ENCODE measurements at places on chromosomes 2 and 18.
A peak's percentile ranks its signal among the peaks of the same experiment; 100 is the strongest.

DNA sequence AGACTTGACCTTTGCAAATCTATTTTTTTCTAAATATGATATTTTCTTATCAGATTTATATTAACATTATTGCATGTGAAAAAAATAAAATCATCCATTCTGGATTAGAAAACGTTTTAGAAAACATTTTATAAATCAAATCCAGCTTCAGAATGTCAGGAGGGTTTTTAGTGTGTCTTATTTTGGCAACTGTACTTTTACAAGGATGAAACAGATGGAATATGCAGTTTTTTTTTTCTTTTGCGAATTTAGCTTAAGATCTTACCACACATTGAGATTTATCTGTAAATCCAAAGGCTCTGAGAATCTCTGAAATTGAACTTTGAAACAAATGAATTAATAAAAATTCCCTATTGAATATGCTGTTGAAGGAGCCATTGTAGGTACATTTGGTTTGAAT, 36.7 kb downstream of the FAM171B start:
- no peak for DNase-seq

GRCh38 chr2:109370399-109371035, 241.5 kb downstream of the SH3RF3 start:
- DNase-seq, result no peak

DNA sequence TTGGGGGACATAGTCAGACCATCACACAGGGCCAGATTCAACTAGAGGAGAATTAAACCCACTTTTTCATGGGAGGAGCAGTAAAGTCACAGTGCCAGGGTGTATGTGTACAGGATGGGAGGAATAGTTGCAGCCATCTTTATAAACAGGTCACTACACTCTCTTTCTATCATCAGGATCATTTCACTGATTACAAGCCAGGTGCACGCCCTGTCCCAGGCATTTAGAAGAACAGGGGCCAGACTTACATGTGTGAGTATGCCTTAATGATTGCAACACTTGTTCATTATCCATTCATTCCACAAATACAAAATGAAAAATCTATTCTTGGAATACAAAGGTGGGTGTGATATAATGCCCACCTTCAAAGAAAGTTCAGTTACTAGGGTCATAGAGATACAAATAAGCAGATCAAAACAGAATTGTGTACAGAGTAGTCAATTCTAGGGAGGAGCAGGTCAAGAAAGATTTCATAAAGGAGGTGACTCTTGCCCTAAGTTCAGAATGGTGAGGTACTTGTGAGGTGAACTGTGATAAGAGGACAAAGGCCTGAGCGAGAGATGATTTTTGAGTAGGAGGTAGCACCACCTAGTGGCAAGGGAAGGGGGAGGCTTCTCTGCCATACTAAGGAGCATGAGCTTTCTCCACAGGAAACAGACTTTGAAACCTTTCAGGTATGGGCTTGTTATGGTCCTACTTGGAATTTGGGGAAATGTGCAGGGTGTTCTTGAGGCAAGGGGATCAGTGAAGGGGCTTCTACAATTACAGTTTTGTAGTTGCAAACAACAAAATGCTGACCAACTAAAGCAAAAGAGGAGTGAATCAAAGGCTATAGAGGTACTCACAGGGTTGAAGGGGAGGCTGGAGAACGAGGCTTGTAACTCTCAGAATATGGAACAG, 156.3 kb downstream of the SUCLG1 start:
- DNase-seq, result peak; percentile 33

DNA sequence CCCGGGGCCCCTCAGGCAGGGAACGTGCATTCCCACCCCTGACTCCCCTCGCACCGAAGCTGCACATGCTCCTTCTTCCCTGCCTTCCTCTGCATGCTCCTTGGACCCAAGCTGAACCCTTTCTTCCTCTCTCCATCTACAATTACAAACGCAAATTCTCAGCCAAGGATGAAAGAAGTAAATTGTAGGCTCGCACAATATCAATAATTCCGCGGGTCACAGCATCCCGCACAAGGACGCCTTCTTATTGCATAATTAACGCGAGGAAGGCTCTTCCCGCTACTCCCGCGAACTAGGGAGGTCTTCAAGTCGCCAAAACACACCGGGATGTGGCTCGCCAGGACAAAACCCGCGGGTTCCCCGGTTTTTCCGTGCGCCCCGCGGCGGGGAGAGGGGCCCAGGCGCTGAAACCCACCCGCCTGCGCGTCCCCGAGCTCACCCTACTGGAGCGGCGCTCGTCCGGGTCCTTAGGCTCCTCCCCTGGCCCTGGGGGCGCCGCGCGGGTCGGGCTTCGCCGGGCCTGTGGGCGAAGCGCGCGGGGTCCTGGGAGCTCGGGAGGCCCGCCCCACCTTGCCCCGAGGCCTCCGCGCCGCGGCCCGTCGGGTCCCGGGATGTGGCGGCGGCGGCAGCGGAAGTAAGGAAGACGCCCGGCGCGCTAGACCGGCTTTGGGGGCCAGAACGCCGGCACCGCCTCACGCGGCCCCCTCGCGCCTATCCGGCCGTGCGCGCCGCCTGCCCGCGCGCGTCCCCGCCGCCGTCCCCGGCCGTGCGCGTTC, at the start of gene CHST10:
Gene CHST10 (minus strand): TSS at position 734 of the 776 bp plus-strand sequence. CDS start 10,993 bp downstream, outside the sequence.
- peak; percentile 56 for DNase-seq

DNA sequence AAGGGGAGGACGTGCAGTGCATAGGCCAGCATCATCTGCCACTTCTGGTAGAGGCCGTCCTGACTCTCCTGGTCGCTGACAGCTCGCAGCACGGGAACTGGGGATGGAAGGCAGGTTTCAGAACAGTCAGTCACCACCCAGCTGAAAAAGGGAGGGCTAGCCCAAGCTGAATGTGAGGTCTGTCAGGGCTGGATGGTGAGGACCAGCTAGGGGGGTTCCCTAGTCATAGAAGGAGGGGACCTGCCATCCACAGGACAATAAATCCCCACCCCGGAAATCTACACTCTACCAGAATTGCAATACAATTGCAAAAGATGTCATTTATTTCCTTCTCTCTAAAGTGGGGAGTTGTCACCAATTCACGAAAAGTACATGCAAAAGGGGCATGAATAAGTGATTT, 15.8 kb downstream of the ABCG5 start:
- no peak for DNase-seq
